ENCODE measurements at places on chromosomes 13 and 19. TPM values are rescaled to one million over a fixed set of nuclear protein-coding genes. Genes with fewer than 3 reads are reported as not detected.
A peak's percentile ranks its signal among the peaks of the same experiment; 100 is the strongest.

DNA sequence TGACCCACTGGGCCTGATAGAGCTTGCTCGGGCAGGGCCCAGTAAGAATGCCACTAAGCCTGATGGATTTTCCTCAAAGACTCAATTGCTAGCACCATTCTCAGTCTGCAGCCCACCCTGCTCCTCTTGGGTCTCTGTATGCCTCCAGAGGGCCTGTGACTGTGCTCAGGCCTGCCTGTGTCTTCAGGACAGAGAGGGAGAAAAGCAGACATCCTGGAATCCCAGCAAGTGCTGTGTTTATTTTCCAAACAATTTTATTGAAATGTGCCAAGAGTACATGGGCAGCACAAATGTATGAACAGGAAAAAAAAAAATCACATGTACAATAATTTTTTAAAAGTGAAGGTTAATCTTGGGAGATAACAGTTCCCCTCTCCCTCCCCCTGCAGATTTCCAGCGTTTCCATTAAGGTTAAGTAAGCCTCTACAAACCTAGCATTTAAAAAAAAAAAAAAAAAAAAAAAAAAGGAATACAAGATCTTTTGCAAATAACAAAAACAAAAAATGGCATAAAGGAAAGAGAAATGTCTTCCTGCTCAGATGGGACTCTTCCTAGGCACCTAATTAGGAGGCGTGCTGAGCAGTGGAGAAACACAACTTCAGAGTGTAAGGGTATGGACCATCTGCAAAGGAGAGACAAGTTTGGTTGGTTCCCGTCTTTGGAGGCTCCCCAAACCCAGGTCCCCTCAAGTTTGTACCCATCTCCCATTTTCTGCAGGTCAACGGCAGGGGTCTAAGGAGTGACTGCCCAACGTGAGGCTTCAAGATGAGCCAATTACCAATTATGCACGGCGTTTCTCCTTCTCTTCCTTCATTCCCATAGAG, 4.8 kb upstream of the ECH1 start:
- peak overlapping the region; percentile 69 for H3K27ac ChIP-seq
- no peak for DNase-seq

DUXA gene
- not detected for polyA plus RNA-seq

DNA sequence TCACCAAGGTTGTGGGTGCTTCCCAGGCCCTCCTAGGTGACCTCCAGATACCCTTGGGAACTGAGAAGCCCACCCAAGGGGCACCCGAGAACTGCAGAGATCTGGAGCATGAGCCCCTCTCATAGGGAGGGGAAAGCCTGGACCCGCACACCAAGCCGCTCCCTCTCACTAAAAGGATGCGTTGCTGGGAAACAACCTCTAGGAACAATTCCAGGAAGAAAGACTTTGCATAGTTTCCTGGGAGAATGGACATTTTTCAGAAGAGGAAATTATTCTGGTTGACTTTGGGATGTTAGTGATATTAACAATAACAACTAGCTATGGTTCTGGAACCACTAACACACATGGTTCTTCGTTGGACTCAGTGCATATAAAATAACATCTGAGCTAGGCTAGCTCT, 64.6 kb downstream of the SLC7A1 start:
- H3K4me1 ChIP-seq: no peaks in the 10 kb centered on the region
- no peaks in the 10 kb centered on the region for H3K36me3 ChIP-seq
- no peak overlapping the region for H3K4me3 ChIP-seq
- no peak overlapping the region for H3K27ac ChIP-seq
- no peaks in the 10 kb centered on the region for H3K27me3 ChIP-seq

GRCh38 chr13:94851576-94851975, 139.2 kb upstream of the SOX21 start:
- DNase-seq: no peak
- H3K4me3 ChIP-seq: no peak overlapping the region
- H3K36me3 ChIP-seq: no peaks in the 10 kb centered on the region
- H3K27me3 ChIP-seq: no peaks in the 10 kb centered on the region
- H3K4me1 ChIP-seq: no peaks in the 10 kb centered on the region

GRCh38 chr13:41344358-41344757, 33.3 kb downstream of the NAA16 start:
- H3K36me3 ChIP-seq: peaks cover 19% of the 10 kb centered on the region
- H3K4me3 ChIP-seq: no peak overlapping the region
- no peaks in the 10 kb centered on the region for H3K27me3 ChIP-seq
- peaks cover 27% of the 10 kb centered on the region for H3K4me1 ChIP-seq

All from naive thymus-derived CD8-positive, alpha-beta T cell (primary cell).